ENCODE measurements at places on chromosomes 13 and 19.

DNA sequence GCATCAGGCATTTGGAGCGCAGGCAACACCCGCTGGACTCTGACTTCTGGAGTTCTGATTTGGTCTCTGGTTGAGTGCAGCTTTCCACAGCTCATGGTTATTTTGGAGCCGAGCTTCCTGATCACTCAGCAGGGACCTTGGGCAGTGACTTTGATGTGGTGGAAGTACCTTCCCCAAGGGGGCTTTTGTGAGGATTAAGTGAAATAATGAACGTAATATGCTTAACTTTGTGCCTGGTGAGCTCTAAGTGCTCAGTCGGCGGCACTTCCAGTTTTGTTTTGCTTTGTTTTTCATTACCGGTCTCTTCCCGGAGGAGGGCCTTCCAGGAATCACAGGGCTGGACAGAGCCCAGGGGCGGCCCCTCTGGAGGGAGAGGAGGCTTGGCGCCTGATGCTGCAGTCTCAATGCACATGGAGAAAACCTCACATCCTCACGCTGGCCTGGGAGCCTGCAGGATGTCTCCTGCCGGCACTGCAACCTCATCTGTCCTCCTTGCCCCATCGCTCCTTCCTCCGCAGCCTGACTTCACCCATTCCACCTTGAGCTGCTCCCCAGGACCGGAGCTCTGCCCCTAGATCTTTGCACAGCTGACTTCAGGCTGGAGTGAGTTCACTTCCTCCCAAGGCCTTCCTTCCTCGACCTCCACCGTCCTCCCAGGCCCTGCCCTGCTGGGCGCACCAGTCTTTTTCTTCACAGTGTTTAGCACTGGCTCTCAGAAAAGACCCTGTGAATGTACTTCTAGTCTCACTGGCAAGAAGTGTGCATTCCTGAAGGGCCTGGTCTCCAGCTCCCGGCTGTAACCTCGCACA, 1.5 kb downstream of the PLEKHF1 start:
- DNase-seq = peak; percentile 56

- DNase-seq = no peak
Observed at GRCh38 chr19:39935364-39935661, 879 bp upstream of the FCGBP start.

GRCh38 chr19:35327642-35328041, 1.3 kb upstream of the CD22 start:
- no peak for DNase-seq

DNA sequence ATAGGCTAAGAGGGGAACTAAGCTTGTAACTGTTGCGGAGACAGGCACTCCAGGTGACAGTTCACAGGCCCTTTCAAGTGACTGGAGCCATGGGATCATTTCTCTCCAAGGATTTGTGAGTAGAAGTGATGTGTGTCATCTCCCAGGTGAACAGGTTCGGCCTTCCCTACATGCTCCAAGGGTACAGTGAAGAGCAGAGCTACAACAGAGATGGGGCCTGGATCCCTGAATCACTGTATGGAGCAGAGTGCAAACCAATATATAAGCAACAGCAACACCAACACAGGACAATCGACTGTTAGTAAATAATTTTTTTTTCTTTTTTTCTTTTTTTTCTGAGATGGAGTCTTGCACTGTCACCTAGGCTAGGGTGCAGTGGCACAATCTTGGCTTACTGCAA, 15.0 kb downstream of the ZSCAN18 start:
- no peak for DNase-seq

DNA sequence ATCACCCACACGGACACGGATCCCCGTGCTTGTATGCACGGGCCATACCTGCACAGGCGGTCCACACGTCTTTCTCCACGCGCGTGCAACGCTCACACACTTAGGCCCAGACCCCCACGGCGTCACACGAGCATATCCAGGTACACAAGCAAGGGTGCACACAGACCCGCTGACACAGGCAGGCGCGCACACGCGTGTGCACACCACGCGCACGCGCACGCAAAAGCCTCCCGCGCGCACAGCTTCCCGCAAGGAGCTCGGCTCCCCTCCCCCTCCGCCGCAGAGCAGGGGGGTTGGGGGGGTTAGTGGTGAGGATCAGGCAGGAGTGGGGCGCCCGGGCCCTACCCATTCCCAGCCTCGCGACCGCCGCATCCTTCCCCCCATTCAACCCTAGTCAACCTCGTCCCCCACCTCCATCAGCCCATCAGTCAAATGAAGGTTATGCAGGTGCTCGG, 407 bp downstream of the RAB3A start:
- no peak for DNase-seq

DNA sequence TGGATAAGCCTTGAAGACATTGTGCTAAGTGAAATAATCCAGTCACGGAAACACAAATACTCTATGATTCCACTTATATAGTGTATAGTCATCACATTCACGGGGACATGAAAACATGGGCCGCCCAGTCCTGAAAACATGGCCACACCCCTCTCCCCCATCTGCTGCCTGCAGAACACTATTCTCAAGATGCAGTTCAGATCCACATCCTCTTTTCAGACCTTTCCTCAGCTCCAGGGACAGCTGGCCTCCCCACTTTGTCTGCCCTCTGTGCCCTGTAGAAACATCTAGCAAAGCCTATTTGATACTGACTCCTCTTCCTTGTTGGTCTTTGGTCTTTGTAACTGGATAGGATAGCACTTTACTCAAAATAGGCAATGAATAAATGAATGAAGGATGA, 8.3 kb downstream of the RFX2 start:
- DNase-seq = no peak

DNA sequence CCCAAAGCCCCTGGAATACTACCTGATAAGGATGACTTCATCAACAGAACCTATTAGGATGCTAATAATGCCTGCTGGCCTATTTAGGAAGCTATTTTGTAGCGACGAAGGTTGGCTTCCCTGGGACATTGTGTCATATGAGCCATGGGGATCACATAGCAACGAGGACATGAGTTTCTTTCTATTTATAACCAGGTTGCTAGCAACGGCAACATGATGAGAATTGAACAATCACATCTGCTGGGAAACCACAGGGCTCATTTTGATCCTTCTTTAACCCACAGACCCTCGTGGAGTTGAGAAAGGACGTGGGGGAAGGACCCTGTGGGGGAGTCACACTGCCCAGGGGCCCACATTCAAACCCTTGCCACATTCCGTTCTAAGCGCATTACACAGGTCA, 172.2 kb downstream of the COL4A1 start:
- DNase-seq = peak; percentile 16

DNA sequence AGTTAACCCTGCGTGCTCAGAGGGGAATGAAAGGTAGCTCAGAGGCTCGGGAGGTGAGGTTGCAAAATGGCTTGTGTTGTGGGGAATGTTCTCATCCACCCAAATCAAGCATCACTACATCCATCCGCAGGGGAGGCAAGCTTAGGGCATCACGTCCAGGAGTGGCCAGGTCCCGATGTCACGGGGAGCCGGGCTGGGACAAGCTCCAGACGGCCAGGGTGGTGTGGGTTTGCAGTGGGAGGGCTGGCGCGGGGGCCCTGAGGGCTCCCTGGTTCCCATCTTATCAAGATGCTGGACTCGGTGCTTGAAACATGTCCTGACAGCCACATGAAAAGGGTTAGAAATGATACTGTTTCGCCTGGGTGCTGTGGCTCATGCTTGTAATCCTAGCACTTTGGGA, 25.8 kb downstream of the EPN1 start:
- no peak for DNase-seq

- DNase-seq = no peak
Observed at GRCh38 chr19:6970021-6970420, 51.2 kb downstream of the MBD3L2B start.

GRCh38 chr19:35360880-35361420, 2.7 kb downstream of the FFAR3 start:
- DNase-seq = no peak

GRCh38 chr19:17873786-17874757, 2.3 kb downstream of the SLC5A5 start:
- no peak for DNase-seq

- no peak for DNase-seq
Observed at GRCh38 chr13:44989941-44990340, 603 bp downstream of the GPALPP1 start.

GRCh38 chr13:28161370-28161769, 23.0 kb downstream of the PAN3 start:
- peak; percentile 74 for DNase-seq

DNA sequence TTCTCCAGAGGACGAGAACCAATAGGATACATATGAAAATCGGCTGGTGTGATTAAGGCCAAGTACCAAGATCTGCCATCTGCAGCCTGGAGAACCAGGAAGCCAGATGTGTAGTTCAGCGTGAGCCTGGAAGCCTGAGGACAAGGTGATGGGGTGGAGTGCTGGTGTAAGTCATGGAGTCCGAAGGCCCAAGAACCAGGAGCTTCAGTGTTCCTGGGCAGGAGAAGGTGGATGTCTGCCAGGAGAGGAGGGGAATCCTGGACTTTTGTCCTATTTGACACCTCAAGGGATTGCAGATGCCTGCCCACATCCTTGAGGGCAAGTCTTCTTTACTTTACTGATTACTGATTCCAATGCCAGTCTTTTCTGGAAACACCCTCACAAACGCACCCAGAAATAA, 71.5 kb downstream of the SPATA13 start:
- no peak for DNase-seq

- DNase-seq = no peak
Observed at GRCh38 chr13:39379118-39379517, 223.9 kb downstream of the LHFPL6 start.

- DNase-seq = peak; percentile 82
Observed at GRCh38 chr19:13842291-13843103, 34.4 kb upstream of the NANOS3 start.

GRCh38 chr13:41053384-41053826, 7.9 kb upstream of the WBP4 start:
- DNase-seq = peak; percentile 60

GRCh38 chr19:8147582-8147978, 1.8 kb downstream of the FBN3 start:
- no peak for DNase-seq

GRCh38 chr19:38020311-38020710, 113.3 kb downstream of the SIPA1L3 start:
- no peak for DNase-seq

GRCh38 chr19:7447648-7448047, 41.2 kb downstream of the PEX11G start:
- no peak for DNase-seq

GRCh38 chr13:113981611-113982295, 7.9 kb upstream of the C13orf46 start:
- no peak for DNase-seq

- no peak for DNase-seq
Observed at GRCh38 chr19:33956941-33957340, 160.3 kb downstream of the KCTD15 start.

DNA sequence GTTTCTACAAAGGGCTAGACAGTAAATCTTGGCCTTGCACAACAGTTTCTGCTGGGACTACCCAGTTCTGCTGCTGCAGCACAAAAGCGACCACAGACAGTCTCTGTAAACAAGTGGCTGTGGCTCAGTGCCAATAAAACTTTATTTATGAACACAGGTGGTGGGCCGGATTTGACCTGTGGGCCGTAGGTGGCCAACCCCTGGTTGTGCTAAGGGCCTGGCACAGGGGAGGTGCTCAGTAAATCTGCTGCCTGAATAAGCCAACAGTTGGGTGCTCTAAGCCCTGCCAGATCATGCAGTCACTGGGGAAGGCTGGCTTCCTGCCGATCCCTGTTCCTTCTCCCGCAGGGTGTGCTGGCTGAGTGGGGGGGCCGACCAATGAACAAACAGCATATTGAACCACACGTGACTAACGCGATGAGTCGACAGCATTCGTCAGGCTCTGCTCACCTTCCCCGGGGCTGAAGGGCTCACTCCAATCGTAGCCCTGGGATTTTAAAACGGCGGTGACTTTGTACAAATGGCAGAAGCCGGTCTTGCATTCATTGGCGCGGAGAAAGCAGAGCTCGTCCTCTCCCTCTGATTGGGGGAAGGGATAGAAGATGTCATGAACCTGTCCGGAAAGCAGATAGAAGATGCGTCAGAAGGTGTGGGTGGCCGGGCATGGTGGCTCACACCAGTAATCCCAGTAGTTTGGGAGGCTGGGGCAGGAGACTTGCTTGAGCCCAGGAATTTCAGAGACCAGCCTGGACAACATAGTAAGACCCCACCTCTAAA, 24.3 kb upstream of the MYDGF start:
- peak; percentile 90 for DNase-seq

DNA sequence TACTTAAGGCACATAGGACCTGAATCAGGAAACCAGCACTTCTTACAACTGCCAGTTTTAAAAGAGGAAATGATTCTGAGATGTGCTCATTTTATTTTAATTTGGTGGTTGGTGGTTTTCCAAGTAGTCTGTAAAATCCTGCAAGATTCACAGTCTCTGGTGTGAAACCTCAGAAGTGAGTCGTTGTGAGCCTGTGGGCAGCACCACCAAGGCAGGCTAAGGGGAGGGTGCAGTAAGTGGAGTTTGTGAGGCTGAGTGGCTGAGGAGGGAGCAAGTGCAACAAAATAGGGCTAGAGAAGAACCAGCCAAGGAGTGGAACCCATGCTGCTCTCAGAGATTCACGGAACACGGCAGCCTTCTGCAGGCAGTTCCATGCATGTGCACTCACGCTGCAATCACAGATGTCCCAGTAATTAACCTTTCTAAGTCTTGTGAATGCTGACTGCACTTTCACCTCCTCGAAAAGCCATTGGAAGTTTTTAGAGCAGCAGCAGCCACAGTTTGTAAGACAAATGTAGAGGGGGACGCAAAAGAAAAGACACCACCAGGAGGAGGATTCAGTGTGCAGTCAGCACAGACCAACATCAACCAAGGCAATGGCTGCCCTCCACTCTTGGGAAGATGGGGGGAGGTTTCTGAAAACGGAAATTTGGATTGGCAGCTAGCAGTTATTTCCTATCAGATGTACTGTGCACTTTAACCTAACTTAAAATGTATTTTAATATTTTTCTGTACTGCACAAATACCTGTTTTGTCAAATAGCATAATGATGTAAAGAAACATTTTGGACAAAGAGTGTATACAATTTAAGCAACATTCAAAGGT, 44.9 kb downstream of the ESD start:
- peak; percentile 53 for DNase-seq

- DNase-seq = no peak
Observed at GRCh38 chr13:112723771-112724170, 33.9 kb downstream of the ATP11A start.

- DNase-seq = no peak
Observed at GRCh38 chr13:26811581-26811980, 51.0 kb upstream of the GPR12 start.

GRCh38 chr13:99969919-99970650, 1.5 kb downstream of the ZIC5 start:
- no peak for DNase-seq

- DNase-seq = no peak
Observed at GRCh38 chr19:29712744-29713516, 2.1 kb downstream of the C19orf12 start.

DNA sequence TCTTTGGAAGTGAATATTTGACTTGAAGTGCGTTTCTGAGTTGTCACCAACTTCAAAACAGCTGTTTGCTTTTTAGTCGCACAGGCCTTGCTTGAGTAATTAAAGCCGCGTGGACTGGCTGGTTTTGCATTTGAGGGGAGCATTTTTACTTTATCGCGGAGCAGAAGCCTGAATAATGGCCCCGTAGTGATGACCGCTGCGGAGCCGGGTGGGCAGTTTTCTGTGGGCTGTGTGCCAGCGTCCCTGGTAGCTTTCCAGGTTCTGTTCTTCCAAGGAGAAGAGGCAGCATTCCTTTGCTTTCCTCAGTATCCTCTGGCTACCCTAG, 1.1 kb downstream of the NAA16 start:
- DNase-seq = peak; percentile 37

- peak; percentile 3 for DNase-seq
Observed at GRCh38 chr19:30074741-30075715, 133.0 kb downstream of the URI1 start.

GRCh38 chr19:41540041-41540695, 35.8 kb upstream of the CEACAM21 start:
- DNase-seq = peak; percentile 7

- DNase-seq = no peak
Observed at GRCh38 chr19:42276284-42276683, 7.2 kb downstream of the CIC start.

All from fibroblast of skin of right quadriceps (primary cell).